ENCODE measurements at places on chromosomes 2 and 18.

DNA sequence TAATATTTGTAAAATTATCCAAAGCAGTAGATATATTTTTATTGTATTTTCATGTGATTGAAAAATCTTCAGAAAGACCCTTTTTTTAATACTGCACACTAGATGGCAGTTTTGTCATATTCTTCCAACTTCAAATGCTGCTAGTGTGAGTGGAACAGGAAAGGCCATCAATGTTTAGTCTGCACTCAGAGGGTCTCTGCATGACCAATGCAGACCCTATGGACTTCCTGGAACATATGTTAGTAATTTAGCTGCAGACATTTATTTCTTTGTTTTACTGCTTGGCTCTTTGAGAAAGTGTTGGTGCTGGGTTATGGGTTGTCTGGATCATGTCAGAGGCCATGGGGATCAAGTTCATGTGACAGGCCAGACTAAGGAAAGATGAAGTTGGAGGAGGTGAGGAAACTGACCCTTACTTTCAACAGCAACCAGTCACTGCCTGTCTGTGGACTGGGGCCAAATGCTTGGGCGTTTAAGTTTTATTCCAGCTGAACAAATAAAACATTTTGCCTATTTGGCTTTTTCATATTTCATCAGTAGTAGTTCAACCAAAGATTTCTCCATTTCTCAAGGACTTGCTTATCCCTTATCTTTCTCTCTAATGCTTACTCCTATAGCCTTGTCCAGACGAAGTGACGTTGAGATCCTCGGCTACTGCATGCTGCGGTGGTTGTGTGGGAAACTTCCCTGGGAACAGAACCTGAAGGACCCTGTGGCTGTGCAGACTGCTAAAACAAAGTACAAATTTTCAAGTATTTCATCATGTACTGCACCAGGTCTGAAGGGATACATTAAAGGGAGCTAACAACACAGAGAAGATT lies 84.8 kb downstream of the VRK2 start:
- DNase-seq = no peak

DNA sequence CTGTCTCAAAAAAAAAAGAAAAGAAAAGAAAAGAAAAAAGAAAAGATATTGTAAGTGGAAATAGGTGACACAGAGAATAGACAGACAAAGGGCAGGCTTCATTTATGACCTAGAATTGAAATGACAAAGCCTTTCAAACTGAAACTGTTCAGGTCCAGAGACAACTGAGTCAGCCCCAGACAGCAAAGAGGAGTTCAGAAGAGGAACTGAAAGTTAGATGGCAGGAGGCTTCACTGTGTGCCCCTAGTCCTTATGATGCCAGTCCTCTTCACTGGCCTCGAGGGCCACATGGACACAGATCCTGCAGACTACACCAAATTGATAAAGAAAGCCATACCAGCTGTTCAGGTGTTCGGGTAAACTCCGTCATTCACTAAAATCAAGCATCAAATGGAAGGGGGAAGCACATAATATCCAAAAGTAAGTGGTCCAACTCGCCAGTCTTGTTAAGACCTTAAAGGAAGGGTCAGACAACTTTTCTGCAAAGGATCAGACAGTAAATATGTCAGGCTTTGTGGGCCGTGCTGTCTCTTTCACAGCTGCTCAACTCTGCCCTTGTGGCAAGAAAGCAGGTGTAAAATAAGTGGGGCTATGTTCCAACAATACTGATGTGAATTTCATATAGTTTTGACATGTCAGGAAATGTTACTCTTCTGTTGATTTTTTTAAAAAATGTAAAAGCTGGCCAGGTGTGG lies 231.9 kb upstream of the MGAT5 start:
- DNase-seq = no peak

- DNase-seq = no peak
Measured at GRCh38 chr2:220985561-220985960, 586.5 kb downstream of the EPHA4 start.

GRCh38 chr2:120973196-120973595 lies 237.5 kb downstream of the GLI2 start:
- DNase-seq = no peak

- no peak for DNase-seq
Measured at GRCh38 chr2:51734115-51734514, 702.2 kb upstream of the NRXN1 start.

GRCh38 chr2:15761056-15761455 lies 169.4 kb downstream of the DDX1 start:
- DNase-seq = no peak

DNA sequence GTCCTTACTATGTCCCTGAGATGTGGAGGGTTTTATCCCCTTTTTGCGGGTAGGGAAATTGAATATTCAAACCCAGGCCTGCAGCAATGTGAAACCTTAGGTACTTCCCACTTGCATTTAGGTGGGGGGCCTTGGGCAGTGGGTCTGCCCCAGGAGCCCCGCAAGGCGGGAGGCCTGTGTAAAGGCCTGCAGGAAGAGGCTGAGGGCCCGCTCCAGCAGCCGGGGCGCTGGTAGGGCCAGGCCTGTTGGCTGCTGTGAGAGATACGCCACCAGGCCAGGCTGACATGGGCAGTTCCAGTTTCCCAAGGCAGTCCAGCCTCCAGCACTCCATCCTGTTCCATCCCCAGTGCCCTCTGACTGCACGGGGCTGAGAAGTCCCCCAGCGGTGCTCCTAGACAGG lies 64.2 kb downstream of the GBX2 start:
- no peak for DNase-seq

- no peak for DNase-seq
Measured at GRCh38 chr18:6031002-6031401, 135.7 kb upstream of the TMEM200C start.

GRCh38 chr2:75710220-75710576 lies 517 bp downstream of the GCFC2 start:
- DNase-seq = no peak

DNA sequence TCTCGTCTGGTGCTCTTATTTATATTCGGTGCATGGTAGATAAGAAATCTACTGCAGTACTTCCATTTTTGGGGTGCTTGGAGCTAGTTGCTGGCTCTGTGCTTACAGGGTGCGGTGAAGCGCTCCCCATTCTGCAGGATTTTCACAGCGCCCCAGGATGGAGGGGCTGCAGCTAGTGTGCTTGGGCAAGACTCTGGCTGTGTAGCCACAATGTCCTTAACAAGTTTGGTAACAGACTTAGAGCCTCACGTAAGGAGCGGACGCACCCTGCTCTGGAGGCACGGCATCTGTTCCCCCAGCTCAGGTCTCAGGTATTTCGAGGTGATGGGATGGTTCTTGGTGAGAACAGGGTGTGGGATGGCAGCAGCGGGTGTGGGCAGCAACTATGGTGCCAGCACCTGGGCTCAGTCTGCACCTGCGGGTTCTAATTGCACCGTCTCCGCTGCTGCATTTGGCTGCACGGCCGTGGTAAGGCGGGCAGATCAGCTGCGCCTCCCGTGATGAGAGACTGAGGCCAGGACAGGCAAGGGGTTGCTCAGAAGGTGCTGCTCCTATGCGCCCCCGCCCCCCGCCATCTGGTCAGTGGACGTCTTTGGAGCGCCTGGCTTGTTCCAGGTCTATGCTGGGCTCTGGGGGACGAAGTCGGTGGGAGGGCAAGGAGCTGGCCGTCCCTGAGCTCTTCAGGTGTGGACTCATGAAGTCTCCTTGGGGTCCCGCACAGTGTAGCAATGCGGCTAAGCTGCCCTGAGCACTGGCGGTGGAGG lies 20.1 kb upstream of the ALLC start:
- DNase-seq = no peak

DNA sequence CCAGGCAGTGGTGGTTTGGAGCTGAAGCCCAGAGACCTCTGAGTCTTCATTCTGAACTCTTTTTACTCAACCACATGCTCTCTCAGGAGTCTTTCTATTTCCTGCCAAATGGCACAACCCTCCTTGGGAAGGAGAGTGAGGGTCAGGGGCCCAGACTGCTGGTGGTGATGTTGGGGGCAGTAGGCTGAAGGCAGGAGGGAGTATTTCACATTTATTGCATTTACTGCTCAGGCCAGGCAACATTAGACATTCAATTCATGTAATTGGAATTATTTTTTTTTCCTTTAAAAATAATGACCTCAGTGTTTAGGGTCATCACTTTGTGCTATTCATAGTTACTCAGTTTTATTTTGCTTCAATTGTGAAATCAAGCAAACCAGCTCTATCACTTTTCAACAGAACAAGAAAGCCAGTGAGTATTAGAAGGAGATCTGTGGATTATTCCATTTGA lies 311.3 kb upstream of the NT5C1B start:
- no peak for DNase-seq

DNA sequence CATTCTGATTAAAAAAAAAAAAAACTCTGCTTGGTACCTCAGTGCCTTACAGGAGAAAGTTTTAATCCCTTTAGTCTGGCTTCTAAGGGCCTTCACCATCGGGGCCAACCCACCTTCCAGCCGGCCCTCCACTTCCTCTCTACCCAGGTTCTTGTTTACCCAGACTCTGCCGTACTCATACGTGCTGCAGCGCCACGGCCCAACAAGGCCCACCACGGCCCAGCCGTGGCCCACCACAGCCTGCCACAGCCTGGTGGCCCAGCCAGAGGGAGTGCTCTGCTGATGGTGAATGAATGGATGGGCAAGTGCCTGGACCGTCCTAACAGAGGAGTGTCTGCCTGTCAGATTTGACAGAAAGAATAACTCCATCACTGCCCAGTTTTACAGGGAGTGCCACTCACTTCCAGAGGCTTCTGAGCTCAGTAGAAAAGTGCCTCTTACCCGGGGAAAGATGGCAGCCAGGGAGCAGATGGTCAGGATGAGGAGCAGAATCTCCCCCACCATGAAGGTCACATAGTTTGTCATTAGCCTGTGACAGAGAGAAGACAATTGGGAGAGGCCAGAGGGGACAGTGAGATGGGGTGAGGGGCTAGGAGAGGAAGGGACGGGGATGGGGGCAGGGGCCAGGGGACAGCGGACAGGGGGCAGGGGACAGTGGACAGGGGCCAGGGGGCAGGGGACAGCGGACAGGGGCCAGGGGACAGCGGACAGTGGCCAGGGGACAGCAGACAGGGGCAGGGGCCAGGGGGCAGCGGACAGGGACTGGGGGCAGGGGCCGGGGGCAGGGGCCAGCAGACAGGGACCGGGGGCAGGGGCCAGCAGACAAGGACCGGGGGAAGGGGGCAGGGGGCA lies 38.2 kb downstream of the CENPO start:
- DNase-seq = no peak

DNA sequence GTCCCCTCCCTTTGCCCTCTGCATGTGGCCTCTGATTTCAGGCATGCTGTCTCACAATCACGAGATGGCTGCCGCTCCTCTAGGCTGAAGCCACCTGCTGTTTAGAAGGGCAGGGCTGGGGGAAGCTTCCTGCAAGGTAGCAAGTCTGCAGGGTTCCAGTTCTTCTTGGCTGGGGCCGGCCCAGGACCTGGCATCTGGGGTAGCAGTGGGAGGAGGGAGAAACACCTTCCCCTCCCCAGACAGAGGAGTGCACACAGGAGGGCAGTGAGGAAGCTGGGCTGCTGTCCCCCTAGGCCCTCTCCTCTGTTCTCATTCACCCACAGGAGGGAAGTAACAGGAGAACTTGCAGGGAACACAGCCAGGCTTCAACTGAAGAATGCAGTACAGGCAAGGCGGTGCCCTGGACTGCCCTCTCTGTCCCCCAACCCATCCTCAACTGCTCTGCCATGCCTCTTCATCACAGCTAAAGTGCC lies 345.9 kb upstream of the HS6ST1 start:
- DNase-seq = no peak

DNA sequence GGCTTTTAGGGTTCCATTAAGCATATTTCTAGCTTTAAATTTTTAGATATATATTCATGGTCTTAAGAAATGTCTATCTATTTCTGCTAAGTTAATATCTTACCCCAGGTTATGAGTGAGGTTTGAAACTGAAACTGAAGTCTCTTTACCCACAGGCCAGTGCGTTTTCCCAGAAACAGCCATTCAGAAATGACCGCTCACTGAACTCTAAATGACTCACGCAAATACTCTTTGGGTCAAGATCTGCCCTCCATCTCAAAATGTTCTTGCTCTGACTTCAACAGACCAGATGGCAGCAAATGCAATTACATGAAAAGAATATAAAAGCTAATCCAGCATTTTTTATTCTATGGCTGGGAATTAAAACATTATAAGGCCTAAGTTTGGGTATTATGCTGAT lies 315.2 kb downstream of the TDRD15 start:
- no peak for DNase-seq

GRCh38 chr2:166373951-166374350 lies 1.8 kb downstream of the SCN9A start:
- DNase-seq = no peak

DNA sequence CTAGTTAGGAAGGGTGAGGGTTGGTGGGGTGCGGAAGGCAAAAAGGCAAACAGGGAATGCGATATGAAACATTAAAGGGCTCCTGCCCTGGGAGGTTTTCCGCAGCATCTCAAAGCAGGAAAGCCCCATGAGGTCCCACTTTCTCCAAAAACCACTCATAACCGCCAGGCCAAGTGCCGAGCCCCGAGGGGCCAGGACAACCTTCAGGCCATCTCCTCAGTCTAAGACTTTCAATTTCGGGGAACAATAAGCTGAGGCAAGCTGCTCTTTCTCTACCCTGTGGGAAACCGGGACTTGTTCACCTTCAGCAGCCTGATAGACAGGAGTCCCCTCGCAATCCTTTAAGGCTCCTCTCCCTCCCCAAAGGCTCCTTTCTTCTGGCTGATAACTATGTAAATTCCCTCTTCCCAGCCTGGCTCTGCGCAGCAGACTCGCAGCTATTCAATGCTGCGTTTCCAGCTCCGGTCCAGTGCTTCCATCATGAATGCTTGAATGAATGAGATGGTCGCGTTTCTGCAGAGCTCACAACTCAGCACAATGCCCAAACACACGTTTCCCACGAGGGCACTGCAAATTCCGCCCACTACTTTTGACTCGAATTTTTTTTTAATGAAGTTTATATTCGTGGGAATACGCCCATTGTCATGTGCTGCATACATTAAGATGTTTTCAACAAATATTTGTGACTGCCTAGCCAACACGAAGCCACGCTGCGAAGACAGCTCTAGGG lies 1.4 kb downstream of the LAMA1 start:
- no peak for DNase-seq

DNA sequence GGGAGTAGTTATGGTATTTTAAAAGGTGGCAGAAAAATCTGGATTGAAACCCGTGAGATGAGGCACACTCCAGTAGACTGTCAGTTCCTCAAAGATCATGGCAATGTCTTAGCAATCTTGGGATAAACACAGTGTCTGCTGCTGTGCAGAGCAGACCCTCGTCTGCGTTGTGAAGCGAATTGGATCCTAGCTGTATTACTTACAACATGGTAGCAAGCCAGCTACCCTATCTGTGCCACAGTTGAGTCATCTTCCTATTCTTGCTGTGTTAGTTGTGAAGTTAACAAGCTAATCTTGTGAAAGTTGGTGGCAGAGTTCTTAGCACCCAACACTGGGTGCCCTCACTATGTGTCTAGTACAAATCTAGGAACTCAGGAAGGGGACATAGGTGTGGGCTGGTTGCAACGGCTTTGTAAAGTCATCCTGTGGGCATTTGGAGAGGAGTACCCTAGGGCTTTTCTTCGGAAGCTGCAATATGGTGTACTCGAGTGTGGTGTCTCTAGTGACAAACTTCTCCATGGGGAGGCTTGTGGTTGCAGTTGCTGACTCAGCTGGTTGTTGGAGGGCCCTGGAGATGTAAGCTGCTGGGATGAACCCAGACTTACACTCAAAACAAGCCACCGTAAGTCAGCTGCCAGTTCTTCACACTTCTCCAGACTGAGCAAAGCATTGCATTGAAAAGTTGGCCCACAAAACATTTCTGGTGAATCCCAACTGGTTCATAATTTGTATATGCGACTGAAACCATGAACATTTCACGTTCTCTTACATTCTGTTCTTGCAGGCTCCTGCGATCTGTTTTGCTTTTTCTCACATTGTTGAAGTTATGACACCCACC lies 61.5 kb downstream of the ADCYAP1 start:
- DNase-seq = no peak

GRCh38 chr18:44453505-44453904 lies 227.2 kb upstream of the SETBP1 start:
- DNase-seq = no peak

- no peak for DNase-seq
Measured at GRCh38 chr2:145303536-145303935, 783.6 kb upstream of the ZEB2 start.
